Gastrocnemius medialis (tissue), 4 donors: ENCODE measurements at places on chromosomes 5 and 9. TPM values are rescaled to one million over a fixed set of nuclear protein-coding genes. Genes with fewer than 3 reads are reported as not detected.

Gene PCDHGB2
- 2.2 TPM for total RNA-seq

Gene PCDHA11
- total RNA-seq: not detected

Gene SPATA9
- total RNA-seq: not detected

GRCh38 chr9:23731353-23731752, 94.7 kb downstream of the ELAVL2 start:
- DNase-seq: no peak

- DNase-seq: no peak
Measured at GRCh38 chr5:72488756-72489155, 18.5 kb downstream of the ZNF366 start.

- DNase-seq: no peak
Measured at GRCh38 chr9:78239506-78239905, 3.6 kb downstream of the CEP78 start.

DNA sequence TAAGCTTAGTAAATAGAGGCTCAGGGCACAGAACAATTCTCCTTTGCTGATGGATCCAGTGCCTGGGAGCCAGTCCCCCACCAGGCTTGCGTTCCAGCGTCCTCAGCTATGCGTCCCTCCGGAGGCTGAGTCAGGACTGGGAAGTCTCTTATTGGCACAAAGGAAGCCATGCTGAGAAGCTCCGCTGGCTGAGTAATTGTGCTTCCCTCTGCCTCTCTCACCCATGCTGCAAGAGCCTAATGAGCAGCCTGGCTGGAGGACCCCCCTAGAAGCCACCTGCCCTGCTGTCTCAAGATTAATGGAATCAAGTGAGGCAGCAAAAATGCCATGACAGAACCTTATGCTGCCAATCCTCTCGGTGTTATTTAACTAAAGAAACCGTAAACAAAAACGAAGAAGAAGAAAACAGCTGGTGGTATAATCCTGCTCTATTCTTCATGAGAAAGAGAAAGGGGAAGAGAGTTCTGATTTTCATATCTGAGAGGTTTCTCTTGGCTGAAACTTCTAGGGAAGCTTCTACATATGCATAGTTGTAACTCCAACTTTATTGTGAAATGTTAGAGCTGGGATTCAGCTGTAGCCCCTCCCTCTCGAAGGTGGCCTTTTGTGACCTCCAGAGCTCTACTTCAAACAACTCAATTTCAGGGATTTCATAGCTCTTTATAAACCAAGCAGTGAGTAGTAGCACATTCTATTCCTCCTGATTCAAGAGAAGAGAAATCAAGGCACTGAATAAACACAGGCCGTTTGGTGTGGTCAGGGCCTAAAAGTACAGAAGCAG, 185.4 kb upstream of the SEMA6A start:
- peak; percentile 35 for DNase-seq

DNA sequence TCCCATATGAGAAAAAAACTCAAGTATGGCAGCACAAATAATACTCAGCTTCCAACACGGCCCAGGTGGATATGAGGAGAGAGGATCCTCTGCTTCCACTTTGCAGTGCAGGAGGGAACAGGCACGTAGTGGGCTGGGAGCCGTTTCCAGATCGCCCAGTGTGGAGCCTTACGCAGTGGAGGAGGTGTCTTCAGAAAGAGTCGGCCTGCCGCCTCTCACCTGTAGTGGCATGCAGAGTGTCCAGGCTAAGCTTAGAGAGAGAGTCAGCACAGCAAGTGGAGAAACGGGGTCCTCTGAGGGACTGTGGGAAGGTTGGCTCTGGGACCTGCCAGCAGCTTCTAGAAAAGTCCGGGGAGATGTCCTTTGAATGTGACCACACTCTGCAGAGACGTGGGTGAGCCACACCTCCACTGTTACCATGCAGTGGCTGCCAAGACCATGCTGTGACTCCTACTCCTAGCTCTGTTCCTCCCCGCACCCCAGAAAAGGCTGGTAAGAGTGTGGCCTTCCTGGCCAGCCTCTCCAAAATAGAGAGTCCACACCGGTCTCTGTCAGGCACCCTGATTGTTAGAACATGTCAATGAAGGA, 3.5 kb upstream of the SEMA4D start:
- DNase-seq: no peak
